ENCODE measurements at places on chromosomes 2 and 18.

- H3K27me3 ChIP-seq: peaks cover 6% of the 10 kb centered on the region
- peak within 1 kb of the TSS; percentile 97 for H3K4me3 ChIP-seq
- H3K4me1 ChIP-seq: peaks cover 15% of the 10 kb centered on the region
- H3K36me3 ChIP-seq: peaks cover 14% of the 10 kb centered on the region
Observed at GRCh38 chr2:43995733-43996533, at the start of gene LRPPRC. Gene LRPPRC (minus strand): TSS chr2:43995989. CDS start chr2:43995947, 42 bp downstream.

DNA sequence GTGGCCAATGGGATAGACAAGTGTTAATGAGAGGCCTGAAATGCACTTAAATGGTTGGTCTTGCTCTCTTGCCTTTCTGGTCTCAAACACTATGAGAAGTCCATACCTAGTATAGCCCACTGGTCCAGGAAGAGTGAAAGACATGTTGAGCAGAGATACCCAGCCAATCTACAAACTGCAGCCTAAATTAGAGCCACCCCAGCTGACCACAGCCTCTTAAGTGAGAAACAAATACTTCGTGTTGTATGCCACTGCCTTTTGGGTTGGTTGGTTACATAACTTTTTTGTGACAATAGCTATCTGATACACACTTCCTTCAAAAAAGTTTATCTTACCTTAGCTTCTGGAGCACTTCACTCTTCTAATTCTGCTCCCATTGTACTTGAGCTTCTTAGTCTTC lies 8.8 kb upstream of the EXOC6B start:
- H3K4me1 ChIP-seq: peaks cover 15% of the 10 kb centered on the region
- H3K27ac ChIP-seq: peak overlapping the region; percentile 21
- no peaks in the 10 kb centered on the region for H3K36me3 ChIP-seq
- H3K27me3 ChIP-seq: peaks cover 5% of the 10 kb centered on the region

GRCh38 chr2:24576617-24577016 lies 85.6 kb downstream of the NCOA1 start:
- no peaks in the 10 kb centered on the region for H3K27me3 ChIP-seq
- H3K36me3 ChIP-seq: no peaks in the 10 kb centered on the region
- DNase-seq: no peak
- H3K4me1 ChIP-seq: peaks cover 14% of the 10 kb centered on the region

- H3K27ac ChIP-seq: no peak overlapping the region
- DNase-seq: no peak
- no peaks in the 10 kb centered on the region for H3K4me1 ChIP-seq
- no peak overlapping the region for H3K4me3 ChIP-seq
Observed at GRCh38 chr18:76121011-76121410, 374.0 kb downstream of the ZNF516 start.

- H3K36me3 ChIP-seq: peaks cover 4% of the 10 kb centered on the region
- no peak overlapping the region for H3K27ac ChIP-seq
- no peak overlapping the region for H3K4me3 ChIP-seq
- H3K4me1 ChIP-seq: no peaks in the 10 kb centered on the region
- no peak for DNase-seq
Observed at GRCh38 chr2:233532971-233533370, 33.6 kb downstream of the USP40 start.

- H3K27ac ChIP-seq: no peak overlapping the region
- H3K27me3 ChIP-seq: no peaks in the 10 kb centered on the region
- no peak for DNase-seq
- H3K36me3 ChIP-seq: no peaks in the 10 kb centered on the region
Observed at GRCh38 chr2:168039881-168040280, 207.5 kb downstream of the STK39 start.

DNA sequence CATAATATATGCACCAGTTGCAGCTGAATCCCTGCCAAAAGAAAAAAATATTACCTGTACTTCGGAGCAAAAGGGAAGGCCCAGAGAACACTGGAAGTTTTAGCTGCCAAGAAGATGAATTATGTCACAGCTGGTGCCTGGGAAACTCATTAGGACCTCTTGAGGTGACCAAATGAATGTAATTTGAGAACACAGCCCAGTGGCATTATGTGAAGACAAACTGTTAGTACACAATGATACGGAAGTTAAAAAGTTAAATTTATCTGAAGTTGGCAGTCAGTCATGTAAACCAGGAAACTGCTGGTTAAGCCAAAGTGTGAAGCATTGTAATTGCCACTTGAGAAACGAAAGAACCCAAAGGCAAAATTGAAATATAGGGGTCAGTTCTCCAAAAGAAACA lies 80.7 kb downstream of the EML4 start:
- no peaks in the 10 kb centered on the region for H3K27me3 ChIP-seq
- H3K27ac ChIP-seq: no peak overlapping the region
- no peak for DNase-seq
